BE2C (cell line): ENCODE measurements at places on chromosomes 2 and 18.

DNA sequence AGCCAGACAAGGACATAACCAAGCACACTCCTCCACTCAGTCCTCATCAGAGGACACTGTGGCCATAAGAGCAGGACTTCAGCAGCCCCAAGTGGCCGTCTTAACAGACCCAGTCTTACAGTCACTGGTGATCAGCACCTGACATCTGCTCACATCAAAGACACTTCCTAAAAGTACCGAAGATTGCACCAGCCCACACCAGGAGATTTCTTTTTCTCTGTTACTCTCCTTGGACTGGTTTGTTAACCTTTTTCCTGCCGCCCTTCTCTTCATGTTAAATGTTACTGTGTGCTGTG, 44.1 kb downstream of the MRPS5 start:
- no peak for DNase-seq

DNA sequence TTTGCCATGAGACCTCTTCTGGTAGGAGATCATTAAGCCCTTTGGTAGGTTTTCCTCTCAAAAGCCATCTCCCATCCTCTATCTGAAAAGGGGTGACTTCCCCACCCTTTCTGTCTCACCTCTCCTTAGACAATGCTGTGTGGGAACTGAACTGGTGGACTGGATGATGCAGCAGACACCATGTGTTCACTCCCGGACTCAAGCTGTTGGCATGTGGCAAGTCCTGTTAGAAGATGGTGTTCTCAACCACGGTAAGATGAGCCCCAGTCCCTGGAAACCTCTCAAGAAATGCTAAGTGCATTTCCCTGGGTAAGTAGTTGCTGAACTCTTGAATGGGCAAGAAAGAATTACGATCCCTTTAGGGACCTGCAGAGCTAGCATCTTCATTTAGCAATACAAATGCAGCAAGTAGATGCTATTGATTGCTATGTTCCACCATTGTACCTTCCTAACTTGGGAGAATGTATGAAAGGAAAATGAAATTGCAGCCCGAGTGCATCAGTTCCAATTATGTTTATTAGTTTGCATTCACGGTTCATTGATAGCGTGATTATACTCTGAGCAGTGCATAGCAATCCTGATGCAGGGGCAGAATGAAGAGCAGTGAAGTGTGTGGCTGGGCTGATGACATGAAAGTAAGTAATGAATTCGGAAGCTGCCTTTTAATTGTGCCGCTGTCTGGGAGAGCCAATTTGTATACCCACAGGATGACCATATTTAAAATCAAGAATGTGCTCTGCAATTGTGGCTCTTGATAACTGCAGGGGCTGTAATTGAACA, 110.0 kb upstream of the MAP3K20 start:
- DNase-seq = no peak

DNA sequence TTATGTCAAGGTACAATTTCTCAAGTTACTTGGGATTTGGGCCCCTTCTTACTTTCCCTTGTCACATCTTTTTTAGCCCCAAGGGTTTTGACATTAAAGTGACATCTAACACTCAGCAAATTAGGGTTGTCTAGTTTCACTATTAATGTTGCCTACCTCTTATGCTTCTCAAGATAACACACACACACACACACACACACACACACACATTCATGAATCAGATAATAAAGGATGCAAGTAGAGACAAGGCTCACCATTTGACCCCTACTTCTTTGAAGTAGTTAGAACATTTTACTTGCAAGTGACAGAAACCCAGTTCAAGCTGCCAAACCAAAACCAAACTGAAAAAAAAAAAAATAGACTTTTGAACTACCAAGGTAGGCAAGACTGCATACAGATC, 138.8 kb downstream of the TRIB2 start:
- DNase-seq = no peak

GRCh38 chr2:74924463-74925265, 33.8 kb upstream of the POLE4 start:
- DNase-seq = no peak

GRCh38 chr2:237724811-237725478, 73.6 kb upstream of the RBM44 start:
- DNase-seq = no peak
